Large intestine (tissue), 12 donors: ENCODE measurements at places on chromosomes 7 and 10. TPM values are rescaled to one million over a fixed set of nuclear protein-coding genes. Genes with fewer than 3 reads are reported as not detected.

DNA sequence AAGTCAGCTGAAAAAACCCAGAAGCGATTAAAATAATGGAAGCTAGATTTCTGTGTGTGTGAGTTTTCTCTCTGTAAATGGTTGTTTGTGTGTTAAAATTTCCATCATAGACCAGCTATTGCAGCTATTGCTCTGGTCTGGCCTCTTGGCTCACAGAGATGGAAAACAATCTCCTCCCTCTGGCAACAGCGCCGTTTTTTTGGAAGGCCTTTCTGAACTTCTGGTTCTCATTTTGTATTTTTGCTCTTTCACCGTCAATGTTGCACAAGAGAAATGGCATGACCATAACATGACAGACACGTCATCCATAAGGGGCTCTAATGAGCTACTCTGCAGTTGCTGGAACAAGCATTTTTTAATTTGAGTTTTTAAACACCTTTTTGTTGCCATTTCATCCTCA, 91.0 kb downstream of the CUBN start:
- DNase-seq, result no peak

Gene NOM1
- 21.2 TPM for polyA plus RNA-seq

- DNase-seq, result peak; percentile 12
Measured at GRCh38 chr7:85154282-85154937, 32.4 kb downstream of the SEMA3D start.

GRCh38 chr7:76394957-76395356, 14.5 kb downstream of the SSC4D start:
- no peak for DNase-seq

DNA sequence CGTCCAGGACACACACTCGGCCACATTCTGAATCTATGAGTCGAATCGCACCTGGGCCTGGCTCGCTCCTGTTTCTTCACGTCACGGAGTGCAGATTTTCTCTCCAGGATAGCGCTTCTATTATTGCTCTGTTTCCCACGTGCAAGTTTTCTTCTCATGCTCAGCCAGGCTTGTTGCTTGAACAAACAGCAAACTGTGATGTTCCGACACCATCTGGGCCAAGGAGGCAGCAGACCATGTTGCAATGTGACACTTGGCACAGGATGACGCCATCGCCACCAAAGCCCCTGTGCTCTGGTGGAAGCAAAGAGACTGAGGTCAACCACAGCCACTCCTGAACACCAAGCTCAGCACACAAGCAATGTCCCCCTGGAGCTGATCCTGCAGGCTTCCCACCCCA, 507.1 kb upstream of the ADARB2 start:
- DNase-seq, result no peak

- no peak for DNase-seq
Measured at GRCh38 chr10:85993140-85993539, 373.5 kb downstream of the GRID1 start.

Gene HOXA1
- polyA plus RNA-seq, result 1.5 TPM

DNA sequence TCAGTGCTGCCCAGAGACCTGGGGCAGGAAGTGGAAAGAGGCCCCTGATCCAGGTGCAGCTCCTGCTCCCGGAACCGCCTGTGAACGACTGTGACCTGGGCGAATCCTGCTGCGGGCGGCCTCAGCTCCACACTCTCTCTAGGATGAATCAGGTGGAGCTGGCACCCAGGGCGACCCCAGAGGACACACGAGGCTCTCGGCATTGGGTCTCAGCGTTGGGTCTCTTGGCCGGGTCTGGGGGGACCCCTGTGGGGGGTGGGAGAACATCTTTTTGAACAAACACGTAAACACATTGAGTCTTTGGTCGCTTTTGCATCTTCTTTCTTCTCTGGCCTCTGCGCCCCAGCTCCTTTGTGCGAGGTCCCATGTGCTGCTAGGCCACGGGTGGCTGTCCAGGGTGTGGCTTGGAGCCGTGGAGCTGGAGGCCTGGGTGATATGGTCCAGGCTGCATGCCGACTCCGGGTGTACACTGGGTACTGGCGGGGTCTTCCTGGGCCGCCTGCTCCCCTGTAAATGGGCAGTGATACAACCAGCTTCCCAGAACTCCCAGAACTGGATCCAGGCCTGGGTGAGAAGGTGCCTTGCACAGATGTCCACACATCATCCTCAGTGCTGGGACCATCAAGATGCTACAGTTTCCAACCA, 435.8 kb downstream of the DNAJB6 start:
- no peak for DNase-seq
